ENCODE measurements at places on chromosomes 5 and 9.

DNA sequence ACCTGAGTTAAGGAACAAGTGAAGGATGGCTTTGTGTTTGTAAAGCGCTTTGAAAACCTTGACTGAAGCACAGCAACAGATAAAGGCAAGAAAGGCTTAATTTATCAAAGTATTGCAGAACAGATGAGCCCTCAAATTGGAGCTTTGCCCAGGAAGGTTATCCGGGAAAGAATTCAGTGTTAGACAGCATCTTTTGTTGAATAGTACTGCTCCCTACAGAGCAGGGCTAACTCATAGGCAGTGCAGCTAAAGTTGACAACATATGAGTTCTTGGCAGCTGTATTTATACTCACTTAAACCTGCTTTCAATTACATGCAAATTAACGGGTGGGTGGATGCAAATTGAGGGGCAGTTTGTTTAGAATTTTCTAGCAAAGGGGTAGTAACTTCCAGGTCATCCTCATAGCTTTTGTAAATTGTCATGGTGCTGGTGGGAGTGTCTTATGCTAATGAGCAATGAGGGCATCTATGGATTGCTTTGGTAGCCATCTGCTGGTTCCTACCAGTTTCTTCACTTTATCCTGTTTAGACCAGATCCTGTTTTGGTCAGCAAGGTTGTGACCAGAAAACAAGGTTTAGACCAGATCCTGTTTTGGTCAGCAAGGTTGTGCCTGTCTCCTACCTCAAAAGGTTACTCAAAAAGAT, 105.8 kb downstream of the GDA start:
- peak; percentile 31 for DNase-seq

DNA sequence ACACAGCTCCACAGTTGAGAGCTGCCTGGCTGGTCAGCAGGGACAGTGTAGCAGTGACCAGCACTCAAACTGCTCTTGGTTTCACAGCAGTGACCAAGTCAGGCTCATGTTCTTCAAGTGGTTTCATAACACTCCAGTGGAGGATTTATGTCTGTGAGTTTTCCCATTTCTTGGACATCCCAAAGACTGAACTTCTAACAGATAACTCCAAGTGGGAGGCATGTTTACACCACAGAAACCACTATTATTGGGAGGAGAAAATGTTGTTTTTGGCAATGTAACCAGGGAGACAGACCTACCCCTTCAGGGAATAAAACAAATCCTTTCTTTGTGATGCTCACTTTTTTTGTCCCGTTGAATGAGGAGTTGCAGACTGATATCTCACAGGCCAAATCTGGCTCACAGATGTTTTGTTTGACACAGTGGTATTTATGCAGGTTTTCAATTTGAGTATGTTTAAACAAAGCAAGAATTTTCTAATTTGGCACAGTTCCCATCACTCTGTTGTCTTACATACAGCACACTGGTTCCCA, 141.5 kb downstream of the RMI1 start:
- DNase-seq, result peak; percentile 42

GRCh38 chr9:127644943-127645342, 32.9 kb downstream of the STXBP1 start:
- DNase-seq, result peak; percentile 48

- no peak for DNase-seq
These were observed 18.9 kb upstream of the NTNG2 start for GRCh38 chr9:132142924-132143323.

DNA sequence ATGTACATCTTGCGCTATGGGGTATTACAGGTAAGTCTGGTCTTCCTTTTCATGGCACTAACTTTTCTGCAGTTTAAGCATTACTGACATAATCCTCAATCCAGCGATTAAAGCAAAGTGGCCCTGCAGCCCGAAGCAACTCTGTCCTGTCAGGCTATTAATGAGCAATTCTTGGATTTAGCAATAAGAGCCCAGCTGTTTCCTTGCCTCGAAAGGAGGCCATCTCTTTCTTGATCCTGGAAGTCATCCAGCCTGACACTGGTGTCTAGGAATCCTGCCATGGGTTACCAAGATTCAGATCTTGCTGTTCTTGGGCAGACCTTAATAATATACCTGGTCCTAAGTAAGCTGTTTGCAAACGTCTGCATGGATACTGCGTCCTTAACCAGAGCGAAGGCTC, 102.0 kb downstream of the RFK start:
- peak; percentile 24 for DNase-seq

DNA sequence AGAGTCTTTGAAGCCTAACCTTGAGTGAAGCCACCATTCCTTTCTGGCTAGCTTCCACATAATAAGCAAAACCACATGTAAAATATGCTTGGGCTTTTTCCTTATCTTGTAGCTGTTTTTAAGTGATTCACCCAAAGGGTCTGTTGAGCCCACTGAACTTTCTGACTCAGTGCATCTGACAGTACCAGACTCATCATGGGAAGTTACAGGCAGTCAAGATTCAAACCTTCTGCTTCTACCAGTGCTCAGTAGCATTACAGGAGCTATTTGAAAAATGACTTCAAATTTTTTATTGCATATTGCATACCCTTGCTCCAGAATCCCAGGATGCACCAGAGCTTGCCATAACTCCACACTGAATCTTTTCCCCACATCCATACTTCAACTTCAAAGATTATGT, 87.5 kb upstream of the PTPRD start:
- DNase-seq, result peak; percentile 5

DNA sequence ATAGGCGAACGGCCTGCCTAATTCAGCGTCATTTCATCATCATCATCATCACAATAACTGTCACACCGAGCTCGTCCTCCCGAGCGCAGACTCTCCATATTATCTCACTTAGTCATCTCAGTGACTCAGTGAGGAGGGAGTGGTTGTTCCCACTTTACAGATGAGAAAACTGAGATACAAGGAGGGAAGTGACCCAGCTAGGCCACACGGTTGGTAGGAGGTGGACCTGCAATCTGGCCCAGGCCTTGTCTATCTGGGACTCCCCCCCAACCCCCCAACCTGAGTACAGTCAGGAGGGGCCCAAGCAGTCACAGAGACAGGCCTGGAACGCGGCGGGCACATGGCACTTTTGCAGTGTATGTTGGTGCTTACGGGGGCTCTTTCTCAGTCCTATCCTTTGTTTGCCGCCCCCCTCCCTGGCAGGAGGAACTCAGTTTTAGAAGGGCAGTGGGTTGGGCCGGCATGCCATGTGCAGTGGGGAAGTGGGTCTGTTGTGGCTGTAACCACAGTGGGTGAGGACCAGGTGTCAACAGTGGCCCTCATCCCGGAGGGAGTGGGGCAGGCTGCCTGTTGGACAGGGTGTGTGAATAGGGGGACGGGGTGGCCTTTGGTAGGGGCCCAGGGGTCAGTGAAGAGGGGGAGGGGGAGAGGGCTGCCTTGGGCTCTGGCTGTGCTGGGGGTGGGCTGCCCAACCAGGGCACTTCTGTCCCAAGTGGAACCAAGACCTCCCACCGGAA, 1.7 kb upstream of the RXRA start:
- peak; percentile 43 for DNase-seq

- peak; percentile 39 for DNase-seq
These were observed 63.8 kb upstream of the RNF130 start for GRCh38 chr5:180135128-180135955.

- no peak for DNase-seq
These were observed 1.9 kb upstream of the NPR2 start for GRCh38 chr9:35789541-35789940.

- peak; percentile 31 for DNase-seq
These were observed 704 bp downstream of the SUSD1 start for GRCh38 chr9:112174222-112174964.

DNA sequence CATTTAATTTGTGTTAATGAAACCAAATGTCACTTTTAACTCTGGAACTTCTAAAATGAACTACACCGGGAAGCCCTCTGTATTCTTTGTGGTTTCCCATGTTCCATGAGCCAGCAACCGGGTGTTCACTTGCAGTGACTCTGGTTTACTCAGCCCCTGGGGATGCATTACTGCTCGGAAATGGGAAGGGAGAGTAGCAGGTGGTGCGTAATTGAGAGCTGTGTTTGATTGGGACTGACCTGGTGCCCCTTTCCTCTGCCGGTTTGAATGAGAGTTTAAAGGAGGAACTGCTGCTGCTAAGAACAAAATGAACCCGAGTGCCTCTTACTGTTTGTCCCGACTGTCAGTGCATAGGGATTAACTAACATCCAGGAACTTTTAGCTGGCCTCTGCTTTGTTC, 100.1 kb upstream of the DHFR start:
- DNase-seq, result peak; percentile 55

- no peak for DNase-seq
These were observed 375.3 kb downstream of the DNAH5 start for GRCh38 chr5:13569090-13569715.

DNA sequence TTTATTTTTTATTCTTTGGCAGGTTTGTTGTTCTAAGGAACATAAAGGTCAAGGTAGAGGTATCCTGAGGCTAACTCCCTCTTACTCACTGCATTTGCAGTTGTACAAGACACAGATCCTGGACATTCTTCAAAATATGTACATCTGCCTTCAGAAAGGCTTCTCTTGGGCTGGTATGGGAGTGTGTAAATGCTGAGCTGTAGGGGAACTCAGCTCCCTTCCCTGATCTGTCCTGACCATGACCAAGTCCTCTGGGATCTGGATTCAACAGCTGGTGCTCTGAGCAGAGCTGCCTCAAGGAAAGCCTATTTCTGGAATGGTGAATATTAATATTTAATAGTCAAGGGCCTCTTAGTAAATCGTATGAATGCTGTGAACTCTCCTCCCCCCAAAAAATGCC, 117.4 kb downstream of the PRKACG start:
- peak; percentile 6 for DNase-seq

GRCh38 chr5:58127255-58128220, 332.3 kb downstream of the PLK2 start:
- peak; percentile 33 for DNase-seq

DNA sequence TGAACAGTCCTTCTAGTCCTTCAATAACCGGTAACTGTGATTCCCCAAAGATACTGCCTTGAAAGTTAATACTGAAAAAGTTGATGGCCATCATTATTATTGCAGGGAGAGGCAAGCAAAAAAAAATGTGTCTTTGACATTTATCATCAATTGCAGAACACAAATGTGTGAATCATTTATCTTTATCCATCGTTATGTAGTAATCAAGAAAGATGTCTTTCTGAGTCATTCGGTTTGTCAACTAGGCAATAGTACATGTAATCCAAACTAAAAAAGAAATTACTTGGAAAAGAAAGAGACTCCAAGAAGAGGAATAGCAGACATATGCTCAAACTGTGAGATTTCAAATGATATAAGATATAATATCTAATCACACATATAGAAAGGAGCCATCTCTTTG, 473.0 kb downstream of the CETN3 start:
- DNase-seq, result no peak

- no peak for DNase-seq
These were observed 17.8 kb downstream of the MRPL36 start for GRCh38 chr5:1781726-1782384.

DNA sequence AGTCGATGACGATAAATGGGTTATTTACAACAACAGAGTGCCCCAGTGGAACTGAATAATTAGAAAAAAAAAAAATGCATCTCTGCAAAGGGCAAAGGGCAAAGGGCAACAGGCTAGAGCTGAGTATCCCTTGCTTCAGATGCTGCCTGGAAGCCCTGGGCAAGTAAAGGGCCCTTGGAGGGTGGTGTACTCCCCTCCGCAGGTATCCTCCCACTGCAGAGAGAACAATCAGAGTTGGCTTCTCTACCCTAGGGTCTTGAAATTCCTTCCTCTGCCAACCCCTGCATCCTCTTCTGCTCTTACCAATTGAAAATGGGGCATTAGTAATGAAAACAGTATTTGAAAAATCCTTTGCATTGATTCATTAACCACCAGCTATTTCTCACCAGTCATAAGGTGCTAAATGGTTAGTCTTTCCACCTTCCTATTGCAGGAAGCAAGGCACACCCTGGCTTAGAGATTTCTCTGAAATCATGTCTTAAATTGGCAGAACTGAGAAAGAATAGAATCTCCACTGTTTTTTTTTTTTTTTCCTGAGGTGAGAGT, 122.6 kb downstream of the SEMA6A start:
- DNase-seq, result no peak

GRCh38 chr9:27189426-27189825, 80.4 kb downstream of the TEK start:
- no peak for DNase-seq

DNA sequence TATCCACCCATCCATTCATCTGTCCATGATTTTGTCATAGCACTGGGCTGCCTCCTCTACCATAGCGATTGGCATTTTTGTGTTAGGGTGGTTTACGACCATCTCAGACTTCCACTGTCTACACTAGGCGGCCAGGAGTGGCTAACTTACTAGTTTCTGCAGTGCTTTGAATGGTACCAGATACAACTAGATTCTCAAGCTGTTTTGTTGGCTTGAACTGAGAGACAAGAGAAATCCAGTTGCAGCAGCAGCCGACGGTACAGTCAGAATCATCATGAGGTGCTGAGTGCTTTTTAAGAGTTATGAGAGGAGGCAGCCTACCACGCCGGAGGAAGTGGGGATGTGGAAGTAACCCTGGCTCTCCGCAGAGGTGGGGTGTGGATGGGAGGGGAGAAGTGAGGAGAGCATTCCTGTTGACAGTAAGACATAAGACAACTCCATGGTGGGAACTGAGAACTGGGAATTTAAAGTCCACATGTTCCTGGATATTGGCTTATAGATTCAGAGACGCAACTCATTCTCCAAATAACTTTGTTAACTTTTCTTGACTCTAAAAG, 27.9 kb downstream of the COL5A1 start:
- peak; percentile 57 for DNase-seq

DNA sequence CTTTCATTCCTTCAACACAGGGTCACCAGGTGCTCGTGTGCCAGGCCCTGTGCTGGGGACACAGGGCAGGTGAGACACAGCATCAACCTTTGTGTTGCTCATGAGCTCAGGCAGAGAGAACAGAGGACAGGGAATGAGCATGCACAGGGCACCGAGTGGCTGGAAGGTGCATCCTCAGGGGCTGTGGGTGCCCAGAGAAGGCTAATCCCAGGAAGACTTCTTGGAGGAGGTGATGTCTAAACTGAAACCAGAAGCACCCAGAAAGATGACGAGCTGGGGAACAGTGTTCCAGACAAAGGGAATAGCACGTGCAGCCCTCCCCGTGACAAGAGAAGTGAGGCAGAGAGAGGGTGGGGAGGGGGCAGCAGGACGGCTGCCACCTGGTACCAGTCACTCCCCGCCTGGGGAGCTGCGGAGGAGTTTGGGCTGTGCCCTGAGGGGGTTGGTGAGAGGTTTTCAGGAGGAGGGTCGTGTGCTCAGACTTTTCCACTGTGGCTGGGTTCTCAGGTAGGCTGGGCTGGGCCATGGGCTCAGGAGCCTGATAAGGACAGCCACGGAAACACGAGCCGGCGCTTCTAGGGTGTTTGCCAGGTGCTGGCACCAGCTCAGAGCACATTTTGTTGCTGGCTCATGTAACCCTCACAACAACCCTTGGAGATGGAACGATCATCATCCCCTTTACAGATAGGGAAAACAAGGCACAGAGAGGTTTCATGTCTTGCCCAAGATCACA, 46.0 kb downstream of the HMCN2 start:
- DNase-seq, result no peak

- peak; percentile 60 for DNase-seq
These were observed 181.0 kb upstream of the PITX1 start for GRCh38 chr5:135214897-135215616.

GRCh38 chr5:17428176-17428800, 69.7 kb upstream of the TAF11L2 start:
- DNase-seq, result no peak

GRCh38 chr5:158287643-158288271, 428.8 kb upstream of the CLINT1 start:
- DNase-seq, result peak; percentile 82
